Uterus (tissue), 4 donors: ENCODE measurements at places on chromosomes 3 and 15. TPM values are rescaled to one million over a fixed set of nuclear protein-coding genes. Genes with fewer than 3 reads are reported as not detected.
A peak's percentile ranks its signal among the peaks of the same experiment; 100 is the strongest.

GRCh38 chr15:59131456-59131855 lies 26.5 kb downstream of the CCNB2 start:
- DNase-seq, result no peak

GRCh38 chr15:38065721-38066345 lies 131.4 kb downstream of the TMCO5A start:
- no peak for DNase-seq

DNA sequence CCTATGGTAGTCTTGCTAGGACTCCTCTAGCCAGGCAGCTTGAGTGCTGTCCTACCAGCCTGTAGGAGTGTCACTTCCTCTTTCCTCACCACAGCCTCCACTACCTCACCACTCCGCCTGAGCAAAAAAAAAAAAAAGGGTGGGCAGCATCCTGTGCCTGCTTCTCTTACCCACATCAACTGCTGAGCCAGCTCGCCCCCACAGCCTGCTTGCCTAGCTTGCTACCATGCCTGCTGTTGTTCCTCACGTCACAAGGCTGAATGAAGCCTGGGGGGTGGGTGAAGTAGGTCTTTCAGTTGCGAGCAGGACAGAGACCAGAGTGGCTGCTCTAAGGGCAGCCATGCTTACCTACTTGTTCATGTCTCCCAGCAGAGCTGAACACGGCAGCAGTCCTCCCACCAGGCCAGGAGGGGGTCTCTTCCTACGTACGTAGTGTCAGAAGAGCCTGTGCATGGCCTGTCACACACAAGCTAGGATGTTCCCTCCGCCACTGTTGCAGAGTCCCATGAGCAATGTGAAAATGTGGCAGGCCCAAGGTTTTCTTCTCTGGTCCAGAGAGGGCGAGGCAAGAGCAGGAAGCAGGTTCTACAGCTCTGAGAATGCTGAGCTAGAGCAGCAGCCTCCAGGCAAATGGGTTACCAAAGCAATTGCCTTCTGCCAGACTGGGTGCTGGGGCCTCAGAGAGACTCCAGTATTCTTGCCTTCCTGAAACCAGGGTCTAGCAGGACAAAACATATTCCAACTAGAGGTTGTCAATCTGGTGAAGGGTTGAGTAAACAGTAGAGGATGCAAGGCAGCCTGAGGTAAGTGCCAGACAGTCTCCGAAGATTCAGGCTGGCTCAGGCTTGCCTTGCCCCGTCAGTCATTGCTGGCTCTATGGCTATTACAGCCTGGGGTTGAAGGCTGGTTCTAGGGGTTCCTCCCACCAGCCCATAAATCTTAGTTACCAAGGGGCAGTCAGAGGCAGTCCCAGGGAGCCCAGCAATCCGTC lies 8.1 kb downstream of the PPM1M start:
- no peak for DNase-seq

The SH2D7 gene
- total RNA-seq, result not detected

DNA sequence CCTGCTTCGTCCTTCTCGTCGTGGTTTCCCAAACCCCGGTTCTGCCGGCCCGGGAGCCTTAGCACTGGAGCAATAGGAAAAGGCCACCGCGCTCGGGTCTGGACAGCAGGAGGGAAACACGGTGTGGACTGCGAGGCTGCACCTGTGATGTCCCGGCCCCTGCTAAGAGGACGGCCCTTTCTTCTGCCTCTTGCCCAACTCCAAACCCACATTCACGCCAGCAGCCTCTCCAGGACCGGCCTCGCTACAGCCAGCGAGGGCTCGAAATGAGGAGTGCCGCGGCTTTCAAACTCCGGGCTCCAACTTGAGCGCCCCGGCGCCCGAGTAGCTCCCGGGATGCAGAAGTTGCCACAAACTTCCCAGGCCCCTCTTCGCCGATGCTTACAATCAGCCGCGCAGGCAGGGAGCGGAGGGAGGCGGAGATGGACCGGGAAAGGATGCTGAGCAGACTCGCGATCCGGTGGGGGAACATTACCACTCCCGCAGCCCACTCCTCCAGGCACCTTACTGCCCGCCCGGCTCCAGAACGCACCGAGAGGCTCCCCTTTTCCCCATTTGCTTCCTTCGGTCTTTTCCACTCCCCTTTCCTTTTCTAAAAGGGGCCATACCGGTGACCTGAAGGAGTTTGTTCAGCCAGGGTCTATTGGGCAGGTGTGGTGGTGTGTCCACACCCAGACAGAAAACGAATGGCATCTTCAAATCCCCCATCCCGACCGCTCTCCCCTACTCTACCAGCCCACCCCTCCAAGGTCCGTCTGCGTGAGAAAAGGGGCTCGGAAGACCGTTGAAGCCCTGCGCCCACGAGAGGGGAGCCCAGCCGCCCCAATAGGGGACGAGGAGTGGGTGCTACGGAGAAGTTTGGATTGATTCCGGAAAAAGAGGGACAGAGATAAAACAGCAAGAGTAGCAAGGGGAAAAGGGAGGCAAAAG lies 18.8 kb upstream of the SATB1 start:
- DNase-seq, result no peak

DNA sequence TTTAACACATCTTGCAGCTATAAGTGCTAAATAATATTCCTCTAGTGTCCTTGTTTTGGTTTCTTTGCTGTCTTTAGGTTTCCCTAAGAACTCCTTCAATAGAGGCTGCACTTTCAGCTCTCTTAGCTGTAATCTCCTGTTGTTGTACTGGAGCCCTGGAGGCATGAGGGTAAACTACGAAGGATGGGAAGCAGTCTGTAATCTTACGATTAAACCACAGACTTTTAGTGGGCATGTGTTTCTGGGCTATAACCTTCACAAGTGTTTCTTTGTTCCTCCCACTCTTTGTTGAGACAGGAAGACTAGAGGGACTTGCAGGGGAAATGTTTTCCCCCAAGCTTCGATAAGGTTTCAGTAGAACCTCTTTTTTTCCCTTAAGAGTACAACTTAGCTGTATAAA lies 1058.1 kb downstream of the NSUN3 start:
- DNase-seq, result no peak

The NFKBIZ gene
- 87.9 TPM for total RNA-seq

DNA sequence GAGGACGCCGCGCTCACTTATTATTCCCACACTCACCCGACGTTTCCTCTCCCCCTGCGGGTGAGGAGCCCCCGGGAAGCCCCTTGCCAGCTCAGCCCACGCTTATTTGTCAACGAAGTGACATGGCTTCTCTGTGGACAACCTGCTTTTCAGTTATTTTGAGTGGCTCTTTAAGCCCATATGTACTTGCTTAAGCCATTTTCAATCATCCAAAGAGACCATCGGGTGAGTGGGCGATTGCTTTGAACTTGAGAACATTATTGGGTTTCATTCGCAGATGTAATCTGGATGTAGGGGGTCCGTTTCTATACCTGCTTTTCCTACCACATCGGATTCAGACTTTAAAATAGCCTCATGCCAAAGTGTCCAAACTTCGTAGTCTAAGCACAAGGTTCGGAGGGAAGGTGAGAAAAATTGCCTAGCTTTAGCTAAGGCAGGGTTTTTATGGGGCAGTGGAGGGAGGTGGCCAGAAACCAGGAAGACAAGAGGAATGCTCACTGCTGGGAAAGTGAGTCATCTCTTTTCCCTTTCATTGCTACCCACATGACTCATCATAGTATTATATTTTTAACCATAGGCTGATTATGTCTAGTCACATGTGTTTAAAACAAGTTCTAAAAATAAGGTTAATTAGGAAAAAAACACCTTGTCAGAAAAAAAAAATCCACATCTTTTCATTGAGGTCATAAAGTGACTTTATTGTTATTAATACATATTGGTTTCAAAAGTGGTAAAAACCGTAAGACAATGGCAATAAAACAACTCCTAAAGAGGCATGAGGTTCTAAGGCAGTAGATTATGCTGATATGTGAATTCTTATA lies 773.1 kb upstream of the NR2F2 start:
- DNase-seq, result peak; percentile 22

GRCh38 chr15:68503791-68504680 lies 72.1 kb upstream of the ITGA11 start:
- peak; percentile 53 for DNase-seq

The LRRN1 gene
- total RNA-seq, result not detected

The NDUFB5 gene
- 107 TPM for total RNA-seq

The ACTRT3 gene
- 4.6 TPM for total RNA-seq

DNA sequence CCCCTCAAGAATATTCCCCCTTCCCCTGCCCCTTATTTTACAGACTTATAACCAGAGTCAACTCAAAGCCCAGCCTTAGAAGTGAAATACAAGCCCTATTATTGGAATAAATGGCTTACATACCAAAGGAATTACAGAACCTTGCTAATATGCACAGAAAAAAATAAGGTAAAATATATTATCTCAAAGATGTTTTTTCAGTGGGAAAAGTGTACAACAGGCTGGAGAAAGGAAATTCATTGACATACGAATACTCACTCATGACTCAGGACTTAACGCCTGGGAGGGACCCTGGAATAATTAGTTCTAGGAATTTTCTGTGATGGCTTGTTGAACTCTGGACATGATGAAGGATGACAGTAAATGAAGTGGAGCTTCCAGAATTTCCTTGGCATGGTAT lies 27.0 kb downstream of the ARL14 start:
- DNase-seq, result no peak

The MOBP gene
- 0.43 TPM for total RNA-seq

The GASK1A gene
- 65.8 TPM for total RNA-seq

- peak; percentile 62 for DNase-seq
Observed at GRCh38 chr3:172522871-172523818, at the start of gene TNFSF10. TNFSF10 (minus strand) TSS chr3:172523430; CDS start chr3:172523384, 46 bp downstream.

DNA sequence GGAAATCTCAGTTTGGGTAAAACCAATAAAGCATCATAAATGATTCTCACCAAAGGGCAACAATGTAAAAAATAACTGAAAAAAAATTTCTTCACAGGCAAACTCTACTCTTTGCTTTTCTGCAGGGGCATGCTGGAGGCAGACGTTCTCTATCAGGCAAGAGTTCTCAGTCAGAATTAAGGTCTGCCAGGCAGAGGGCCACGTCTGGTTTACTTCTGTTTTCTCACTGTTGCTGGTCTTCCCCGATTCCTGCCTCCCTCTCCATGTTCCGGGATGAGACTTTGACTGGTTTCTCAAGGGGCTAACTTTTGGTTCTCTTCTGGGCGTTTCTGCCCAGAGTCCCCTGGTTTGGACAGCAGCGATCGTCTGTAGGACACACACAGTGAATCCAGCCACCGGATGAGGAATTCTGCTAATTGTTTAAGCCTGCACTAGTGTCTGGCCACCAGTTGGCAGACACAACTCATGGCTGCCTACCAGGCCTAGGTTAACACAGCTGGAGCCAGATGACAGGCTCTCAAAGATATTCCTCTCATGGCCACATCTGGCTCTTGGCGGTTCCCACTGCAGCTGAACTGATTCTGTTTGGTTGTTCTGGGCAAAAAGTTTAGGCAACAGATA lies 273.1 kb downstream of the FOXP1 start:
- no peak for DNase-seq

DNA sequence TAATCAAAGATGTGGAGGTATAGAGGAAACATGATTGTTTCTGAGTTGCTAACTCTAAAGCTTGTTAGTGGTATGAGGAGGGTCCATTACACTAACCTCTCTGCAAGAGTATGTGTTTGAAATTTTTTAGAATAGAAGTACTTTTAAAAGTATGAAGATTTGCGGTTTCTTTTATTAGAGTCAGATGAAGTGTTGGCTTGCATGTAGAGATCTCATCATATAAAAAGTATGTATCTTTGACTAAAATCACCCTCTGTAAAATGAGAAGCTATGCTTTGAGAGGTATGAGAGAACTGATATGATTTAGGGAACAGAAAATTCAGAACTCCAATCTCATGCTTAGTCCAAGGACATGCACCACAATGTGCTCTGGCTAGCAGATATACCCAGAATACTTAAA lies 140.4 kb upstream of the MBNL1 start:
- no peak for DNase-seq
